Substantia nigra (tissue), 51 donors: ENCODE measurements at places on chromosomes 16 and 17.

DNA sequence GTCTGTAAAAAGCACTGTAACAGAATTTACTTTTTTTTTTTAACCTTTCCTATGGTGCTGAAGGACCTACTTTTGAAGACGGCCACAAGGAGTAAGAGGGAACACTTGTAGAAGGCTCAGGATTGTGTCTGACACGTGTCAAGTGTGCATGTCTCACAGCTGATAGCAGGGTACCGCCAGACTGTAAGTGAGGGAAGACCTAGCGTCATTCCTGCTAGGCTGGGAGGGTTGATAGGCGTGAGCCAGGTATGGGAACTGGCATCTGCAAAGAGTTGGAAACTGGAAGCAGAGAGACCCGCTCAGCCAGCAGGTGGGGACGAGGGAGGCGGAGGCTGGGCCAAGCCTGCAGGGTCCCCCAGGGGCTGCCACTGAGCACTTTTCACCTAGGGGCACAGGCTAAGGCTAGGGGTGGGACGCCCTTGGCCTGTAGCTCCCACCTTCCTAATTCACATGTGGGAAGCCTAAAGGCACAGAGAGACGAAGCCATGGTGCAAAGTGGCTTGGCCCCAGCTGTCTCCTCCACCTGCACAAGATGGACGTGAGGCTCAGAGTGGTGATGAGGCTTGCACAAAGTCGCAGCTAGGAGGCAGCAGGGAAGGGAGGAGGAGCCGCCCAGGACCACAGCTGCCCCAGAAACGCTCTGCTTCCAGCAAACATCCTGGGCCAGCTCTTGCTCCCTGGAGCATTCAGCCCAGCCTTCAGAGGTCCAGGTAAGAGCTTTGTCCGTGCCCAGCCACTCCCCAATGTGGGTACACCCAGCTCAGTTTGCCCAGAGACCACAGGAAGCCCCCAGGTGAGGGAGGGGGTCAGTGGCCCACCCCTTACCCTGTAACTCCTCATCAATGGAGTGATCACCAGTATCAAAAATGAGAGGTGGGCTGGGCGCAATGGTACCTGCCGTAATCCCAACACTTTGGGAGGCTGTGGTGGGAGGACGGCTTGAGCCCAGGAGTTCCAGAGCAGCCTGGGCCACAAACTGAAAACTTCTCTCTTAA is 18.9 kb downstream of the VASN start:
- DNase-seq, result no peak

DNA sequence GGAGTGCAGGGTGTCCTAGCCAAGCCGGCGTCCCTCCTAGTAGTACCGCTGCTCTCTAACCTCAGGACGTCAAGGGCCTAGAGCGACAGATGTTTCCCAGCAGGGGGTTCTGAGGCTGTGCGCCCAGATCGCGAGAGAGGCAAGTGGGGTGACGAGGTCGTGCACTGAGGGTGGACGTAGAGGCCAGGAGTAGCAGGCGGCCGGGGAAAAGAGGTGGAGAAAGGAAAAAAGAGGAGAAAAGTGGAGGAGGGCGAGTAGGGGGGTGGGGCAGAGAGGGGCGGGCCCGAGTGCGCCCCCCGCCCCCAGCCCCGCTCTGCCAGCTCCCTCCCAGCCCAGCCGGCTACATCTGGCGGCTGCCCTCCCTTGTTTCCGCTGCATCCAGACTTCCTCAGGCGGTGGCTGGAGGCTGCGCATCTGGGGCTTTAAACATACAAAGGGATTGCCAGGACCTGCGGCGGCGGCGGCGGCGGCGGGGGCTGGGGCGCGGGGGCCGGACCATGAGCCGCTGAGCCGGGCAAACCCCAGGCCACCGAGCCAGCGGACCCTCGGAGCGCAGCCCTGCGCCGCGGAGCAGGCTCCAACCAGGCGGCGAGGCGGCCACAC is at the start of gene MMP2:
MMP2 (plus strand) TSS at position 372 of the 603 bp plus-strand sequence. CDS start 282 bp downstream, outside the sequence.
- no peak for DNase-seq

- no peak for DNase-seq
Measured at GRCh38 chr16:87698241-87698640, 67.5 kb downstream of the KLHDC4 start.

DNA sequence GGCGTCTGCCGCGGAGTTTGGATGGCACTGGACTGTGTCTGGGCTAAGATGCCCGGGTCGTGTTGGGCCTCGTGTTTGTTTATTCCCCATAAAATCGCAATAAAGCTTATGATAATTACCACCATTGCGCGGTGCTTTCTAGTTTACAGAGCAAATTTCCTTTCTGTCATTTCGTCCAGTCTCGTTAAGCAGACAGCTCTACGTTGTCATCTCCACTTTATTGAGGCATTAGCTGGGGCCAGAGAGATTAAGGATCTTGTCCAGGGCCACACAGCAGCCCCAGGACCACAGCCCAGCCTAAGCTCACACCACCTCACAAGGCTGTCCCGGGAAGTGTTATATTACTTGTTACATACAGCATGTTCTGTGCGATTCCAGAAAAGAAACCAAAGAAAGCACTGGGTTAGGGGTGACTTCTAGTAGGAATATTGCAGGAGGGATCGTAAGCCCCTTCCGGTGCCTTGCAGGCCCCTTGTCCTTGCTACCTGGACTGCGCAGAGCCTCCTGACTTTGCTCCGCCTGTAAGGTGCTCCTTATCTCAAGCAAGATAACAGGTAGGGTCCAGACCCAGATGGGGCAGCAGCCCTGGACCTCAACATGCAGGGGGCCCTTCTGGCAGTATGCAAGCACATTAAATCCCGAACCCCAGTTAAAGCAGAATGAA is 6.3 kb downstream of the NOS2 start:
- no peak for DNase-seq

DNA sequence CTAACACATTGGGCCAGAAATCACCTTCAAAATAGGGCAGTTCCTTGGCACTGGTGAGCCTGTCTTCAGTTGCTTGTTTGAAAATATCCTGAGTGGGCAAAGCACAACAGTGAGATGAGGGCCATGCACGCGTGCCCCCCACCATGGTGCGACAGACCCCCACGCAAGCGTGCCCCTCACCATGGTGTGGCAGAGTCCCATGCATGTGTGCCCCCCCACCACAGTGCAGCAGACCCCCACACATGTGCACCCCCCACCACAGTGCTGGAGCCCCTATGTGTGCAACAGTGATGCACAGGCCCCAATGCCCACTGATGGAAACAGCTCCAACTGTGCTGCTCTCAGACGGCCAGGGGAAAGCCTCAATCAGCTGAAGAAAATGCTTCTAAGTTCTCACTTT is 18.8 kb upstream of the TRAP1 start:
- no peak for DNase-seq

DNA sequence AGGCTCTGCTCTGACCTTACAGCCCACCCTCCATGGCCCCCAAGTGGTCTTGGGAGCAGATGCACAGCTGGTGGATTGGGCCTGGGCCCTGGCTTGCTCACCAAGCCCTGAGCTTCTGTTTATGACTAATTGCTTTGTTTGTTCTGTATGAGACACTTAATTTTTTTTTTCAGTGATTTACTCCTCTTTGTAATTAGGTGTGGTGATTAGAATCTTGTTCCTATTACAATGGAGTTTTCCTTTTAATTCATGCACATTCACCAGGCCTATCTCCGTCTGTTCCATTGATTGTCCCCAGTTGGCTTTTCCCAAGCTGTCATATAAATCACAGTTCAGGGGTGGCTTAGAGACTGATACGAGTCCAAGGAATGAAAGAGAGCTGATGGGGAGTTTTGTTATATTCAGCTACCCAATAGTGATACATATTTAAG is 242.3 kb downstream of the CCDC182 start:
- no peak for DNase-seq

GRCh38 chr16:51053775-51054174 is 97.3 kb downstream of the SALL1 start:
- no peak for DNase-seq

DNA sequence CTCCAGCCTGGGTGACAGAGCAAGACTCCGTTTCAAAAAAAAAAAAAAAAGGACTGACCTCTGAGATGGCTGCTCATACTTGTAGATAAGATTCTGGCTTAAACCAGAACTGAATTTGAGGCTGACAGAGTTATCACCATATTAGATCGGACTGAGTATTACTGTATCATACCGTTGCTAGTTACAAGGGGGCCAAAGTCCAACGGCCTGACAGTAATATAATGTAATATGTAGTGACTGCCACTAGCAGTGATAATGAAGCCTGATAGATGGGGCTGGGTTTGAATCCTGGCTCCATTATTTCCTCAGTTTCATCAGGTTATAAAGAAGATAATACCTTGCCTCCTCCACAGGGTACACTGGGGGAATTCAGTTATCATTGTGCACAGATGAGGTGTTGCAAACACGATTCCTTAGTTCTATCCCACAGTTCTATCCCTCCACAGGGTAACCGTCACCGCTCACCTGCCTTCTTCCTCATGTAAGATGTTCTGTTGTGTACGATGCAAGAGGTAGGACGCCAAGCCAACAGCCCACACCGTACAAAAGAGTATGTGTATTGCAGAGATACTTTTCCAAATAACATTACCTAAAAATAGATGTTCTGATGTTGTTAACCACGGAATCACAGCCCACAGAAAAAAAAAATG is 5.2 kb downstream of the TMEM220 start:
- no peak for DNase-seq

DNA sequence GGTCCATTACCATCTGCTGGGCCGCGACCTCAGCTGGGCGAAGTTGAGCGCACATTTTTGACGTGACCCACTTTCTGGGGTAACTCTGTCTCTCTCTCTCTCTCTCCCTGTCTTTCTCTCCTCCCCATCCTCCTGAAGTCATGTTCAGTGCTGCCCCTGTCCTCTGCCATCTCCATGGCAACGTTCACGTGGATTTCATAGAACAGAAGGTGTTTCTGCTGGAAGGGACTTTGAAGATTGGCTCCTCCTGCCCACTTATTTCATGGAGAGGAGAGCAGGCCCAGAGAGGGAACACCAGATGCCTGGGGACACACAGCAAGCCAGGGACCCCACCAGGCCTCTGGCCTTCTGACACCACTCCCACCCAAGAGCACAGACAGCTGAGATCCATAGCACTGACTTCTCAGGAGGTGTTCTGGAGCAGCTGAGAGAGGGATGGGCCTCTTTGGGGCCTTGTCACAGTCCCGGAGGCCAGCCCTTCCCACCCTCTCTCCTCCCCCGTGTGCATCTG is 4.2 kb upstream of the CCNF start:
- no peak for DNase-seq

GRCh38 chr17:74426551-74427047 is 5.3 kb upstream of the GPRC5C start:
- no peak for DNase-seq

GRCh38 chr16:48562475-48562874 is 47.5 kb downstream of the N4BP1 start:
- DNase-seq, result no peak

- no peak for DNase-seq
Measured at GRCh38 chr16:88339930-88340754, 42.6 kb upstream of the ZNF469 start.

- no peak for DNase-seq
Measured at GRCh38 chr16:85882181-85882810, 16.7 kb upstream of the IRF8 start.

GRCh38 chr16:87486282-87486681 is 6.5 kb downstream of the ZCCHC14 start:
- no peak for DNase-seq

DNA sequence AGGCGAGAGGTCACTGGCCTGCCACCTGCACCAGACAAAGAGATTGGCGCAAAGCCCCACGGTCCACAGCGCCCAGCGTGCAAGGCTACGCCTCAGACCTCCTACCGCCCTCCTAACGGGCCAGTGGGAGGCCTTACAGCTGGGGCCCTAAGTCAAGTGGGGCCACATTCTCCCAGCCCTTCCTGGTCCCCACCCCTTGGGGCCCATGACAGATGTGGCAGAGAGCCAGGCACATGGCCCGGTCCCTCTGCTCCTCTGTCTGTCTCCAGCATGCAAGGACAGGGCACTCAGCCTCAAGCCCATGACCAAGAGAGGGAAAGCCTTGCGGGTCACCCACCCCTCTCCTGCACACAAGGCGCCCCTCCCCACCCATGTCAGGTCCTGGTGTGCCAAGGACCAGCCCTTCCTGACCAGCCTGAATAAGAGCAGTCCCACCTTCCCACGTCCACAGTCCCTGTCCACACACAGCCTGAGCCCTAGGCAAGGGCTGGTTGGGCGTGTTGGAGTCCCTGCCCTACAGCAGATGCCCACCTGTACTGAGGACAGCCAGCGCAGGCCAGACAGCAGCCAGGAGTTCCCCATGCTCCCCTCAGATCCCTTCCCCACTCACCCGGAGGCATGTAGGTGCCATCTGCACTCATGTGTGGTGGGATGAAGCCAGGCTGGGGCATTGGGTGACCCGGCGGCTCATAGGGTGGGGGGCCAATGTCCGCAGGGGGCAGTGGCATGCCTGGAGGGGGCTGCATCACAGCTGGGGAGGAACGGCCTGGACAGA is 25.3 kb downstream of the CDIP1 start:
- DNase-seq, result peak; percentile 51

- DNase-seq, result no peak
Measured at GRCh38 chr17:48052956-48053757, 5.0 kb downstream of the NFE2L1 start.

GRCh38 chr16:86150641-86151238 is 251.8 kb downstream of the IRF8 start:
- no peak for DNase-seq

DNA sequence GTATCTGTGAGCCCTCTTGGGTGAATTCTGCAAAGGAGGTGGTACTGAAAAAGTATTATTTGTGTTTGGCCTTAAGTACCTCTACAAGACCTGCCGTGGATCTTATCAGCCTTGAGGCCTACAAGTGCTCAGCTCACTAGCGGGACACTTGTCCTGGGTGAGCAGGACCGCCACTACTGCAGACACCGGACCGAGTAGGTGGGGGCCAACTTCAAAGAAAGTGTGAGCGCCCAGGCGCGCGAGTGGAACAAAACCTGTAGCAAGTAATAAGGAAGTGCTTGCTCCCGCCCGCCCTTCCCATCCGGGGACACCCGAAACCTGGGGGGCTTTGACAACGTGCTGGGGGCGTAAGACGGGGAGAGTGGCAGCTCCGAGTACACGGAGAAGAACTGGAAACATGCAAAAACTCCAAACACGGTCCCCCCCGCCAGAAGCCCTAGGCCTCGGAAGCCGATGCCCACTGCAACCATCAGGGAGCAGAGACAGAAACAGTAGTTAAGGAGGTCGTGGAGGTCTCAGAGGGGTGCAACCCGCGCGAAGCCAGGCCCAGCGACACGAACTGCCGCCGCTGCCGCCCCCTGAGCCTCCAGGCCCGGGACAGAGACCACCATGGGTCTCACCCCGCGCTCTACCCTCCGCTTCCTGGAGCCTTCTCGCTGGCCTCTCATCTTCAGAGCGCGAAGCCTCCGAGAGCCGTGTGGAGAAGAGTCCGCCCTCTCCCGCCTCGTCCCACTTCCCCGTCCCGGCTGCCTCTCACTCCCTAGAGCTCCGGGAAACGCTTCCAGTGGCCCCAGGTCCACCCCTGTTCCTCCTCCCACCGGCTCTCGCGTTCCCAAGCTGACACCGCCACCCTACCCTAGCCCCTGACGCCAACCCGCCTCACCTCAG is 537 bp downstream of the CNOT1 start:
- DNase-seq, result no peak
